Sciatic nerve (tissue), 2 donors: ENCODE measurements at places on chromosomes 7 and 10. TPM values are rescaled to one million over a fixed set of nuclear protein-coding genes. Genes with fewer than 3 reads are reported as not detected.

The ELN gene
- total RNA-seq: 62.8 TPM

The KNDC1 gene
- total RNA-seq: 7.1 TPM

The TSPAN33 gene
- total RNA-seq: 11.8 TPM

The RAB19 gene
- not detected for total RNA-seq

The HOXA9 gene
- 7.1 TPM for total RNA-seq

The TMEM140 gene
- 29.4 TPM for total RNA-seq

The SH2D4B gene
- total RNA-seq: 0.18 TPM

The NKX1-2 gene
- not detected for total RNA-seq

The CYP3A4 gene
- not detected for total RNA-seq

The OR6V1 gene
- total RNA-seq: not detected

The FAM171A1 gene
- total RNA-seq: 32.6 TPM

The NPFFR1 gene
- 4.8 TPM for total RNA-seq

The SPDYE2B gene
- total RNA-seq: not detected

The SMARCD3 gene
- total RNA-seq: 50.7 TPM
